Thoracic aorta (tissue), 2 donors: ENCODE measurements at places on chromosomes 11 and 22.

GRCh38 chr11:76049511-76049910, 156.8 kb downstream of the WNT11 start:
- no peak for DNase-seq

DNA sequence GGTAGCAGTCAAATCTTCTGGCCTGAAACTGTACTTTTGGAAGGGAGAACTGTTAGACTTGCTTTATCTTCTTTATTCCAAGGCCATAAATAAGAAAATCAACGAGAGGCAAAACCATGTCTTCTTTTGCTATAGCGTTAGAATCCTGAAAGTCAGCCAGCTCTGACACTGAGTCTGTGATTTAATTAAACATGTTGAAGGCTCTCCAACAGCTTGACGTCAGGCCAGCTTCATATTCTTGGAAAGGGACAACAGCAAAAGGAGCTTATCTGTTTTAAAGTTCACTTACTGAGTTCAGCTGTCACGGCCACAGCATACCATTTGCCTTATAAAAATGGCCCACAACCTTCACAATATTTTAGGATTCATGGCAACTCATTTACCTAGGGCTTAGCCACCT, 131.0 kb upstream of the LDLRAD3 start:
- no peak for DNase-seq

- DNase-seq: no peak
These were observed 35.7 kb downstream of the CELF1 start for GRCh38 chr11:47516984-47517853.

DNA sequence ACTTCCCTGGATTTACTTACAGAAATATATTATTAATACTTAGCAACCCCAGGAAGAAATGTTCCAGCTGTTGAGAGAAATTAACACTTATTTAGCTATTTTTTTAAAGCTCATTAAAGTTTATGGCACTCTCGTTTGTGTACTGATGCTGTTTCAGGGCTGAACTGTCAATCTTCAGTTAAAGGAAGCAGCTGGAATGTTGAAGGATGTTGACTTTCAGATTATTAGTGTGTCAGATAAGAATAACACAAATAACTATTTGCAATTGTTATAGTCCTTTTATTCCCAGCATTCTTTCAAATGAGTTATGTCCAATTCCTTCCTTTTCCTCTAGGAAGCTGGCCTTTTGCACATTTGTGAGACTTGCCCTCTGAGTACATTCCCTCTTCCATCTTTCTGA, 278.2 kb upstream of the RAG2 start:
- DNase-seq: no peak

- DNase-seq: no peak
These were observed 108.8 kb downstream of the MPPED1 start for GRCh38 chr22:43520632-43521039.

- DNase-seq: no peak
These were observed 60.3 kb downstream of the SIK3 start for GRCh38 chr11:117037975-117038350.
